ENCODE measurements at places on chromosomes 3 and 15.

DNA sequence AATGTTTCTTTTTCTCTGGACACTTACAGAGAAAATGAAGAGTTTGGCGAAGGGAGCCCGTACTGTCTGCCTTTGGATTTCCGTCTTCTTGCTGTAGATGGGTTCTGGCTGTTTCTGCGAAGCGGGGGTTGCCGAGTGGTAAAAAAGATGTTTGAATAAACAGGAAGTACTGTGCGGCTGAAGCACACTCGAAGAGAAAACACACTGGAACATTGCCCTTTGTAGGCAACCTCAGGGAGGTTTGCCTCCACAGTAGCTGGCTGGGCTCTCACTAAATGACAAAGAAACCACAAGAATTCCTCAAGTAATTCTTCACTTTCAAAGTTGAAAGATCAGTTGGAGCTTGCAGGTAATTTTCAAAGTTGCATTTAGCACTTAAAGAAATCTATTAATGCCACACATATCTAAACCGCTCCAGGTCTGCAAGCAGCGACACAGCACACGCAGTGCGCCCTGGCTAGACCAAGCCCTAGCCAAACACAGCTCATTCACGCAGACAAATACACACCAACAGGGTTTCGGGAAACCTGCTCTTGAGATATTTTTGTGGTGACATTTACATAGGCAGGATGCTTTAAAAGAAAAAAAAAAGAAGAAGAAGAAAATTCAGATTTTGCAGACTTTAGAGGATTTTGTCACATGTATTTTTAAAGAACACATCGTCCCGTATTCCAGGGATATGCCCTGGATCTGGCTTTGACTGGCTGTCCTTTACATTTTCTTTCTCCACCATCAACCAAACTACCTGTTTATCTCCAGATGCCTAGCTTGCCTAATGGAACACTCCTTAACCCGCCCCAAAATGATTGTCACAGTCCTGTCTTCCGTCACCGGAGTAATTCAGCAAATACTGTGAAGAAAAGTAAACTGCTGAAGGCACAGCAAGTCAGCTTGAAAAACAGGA, 452.8 kb downstream of the FOXP1 start:
- DNase-seq: peak; percentile 22

- DNase-seq: no peak
Observed at GRCh38 chr3:122392868-122393844, 9.2 kb downstream of the FAM162A start.

GRCh38 chr15:51267703-51268083, 70.7 kb downstream of the CYP19A1 start:
- DNase-seq: peak; percentile 38

DNA sequence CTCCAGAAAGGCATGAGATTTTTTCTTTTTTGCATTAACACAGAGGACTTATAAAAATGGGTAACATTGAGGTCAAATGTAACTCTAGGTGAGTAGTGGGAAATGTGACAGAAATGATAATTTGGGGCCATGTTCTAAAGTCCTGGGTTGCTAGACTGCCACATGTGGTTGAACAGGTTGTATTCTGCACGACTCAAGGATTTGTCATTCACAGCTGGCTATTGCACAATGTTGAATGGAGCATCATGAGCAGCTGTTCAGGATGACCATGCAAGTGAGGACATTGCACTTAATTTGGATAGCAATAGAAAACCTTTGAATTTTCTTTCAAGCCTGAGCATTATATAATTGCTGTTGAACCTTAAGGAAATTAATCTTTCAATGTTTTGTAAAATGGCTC, 396.6 kb downstream of the NAALADL2 start:
- DNase-seq: no peak

GRCh38 chr15:35827141-35827540, 281.2 kb upstream of the DPH6 start:
- no peak for DNase-seq

DNA sequence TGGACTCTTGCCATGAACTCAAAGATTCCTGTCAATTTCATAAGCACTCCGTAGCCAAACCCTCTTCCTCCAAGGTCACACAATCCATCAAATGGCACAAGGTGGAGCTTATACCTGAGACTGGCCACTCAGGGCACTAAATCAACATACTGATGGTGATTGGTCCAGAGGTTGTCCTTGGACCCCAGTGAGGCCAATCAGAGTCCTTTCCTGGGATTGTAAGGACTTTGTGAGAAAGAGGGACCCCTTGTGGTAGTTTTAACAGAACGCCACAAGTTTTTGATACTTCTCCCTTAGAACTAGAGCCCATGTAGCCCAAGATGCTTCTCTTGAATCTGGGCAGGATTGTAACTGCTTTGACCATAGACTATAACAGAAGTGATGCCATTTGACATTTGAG, 44.4 kb upstream of the LARS2 start:
- DNase-seq: no peak

- DNase-seq: no peak
Observed at GRCh38 chr15:96977886-96978285, 647.4 kb downstream of the NR2F2 start.

DNA sequence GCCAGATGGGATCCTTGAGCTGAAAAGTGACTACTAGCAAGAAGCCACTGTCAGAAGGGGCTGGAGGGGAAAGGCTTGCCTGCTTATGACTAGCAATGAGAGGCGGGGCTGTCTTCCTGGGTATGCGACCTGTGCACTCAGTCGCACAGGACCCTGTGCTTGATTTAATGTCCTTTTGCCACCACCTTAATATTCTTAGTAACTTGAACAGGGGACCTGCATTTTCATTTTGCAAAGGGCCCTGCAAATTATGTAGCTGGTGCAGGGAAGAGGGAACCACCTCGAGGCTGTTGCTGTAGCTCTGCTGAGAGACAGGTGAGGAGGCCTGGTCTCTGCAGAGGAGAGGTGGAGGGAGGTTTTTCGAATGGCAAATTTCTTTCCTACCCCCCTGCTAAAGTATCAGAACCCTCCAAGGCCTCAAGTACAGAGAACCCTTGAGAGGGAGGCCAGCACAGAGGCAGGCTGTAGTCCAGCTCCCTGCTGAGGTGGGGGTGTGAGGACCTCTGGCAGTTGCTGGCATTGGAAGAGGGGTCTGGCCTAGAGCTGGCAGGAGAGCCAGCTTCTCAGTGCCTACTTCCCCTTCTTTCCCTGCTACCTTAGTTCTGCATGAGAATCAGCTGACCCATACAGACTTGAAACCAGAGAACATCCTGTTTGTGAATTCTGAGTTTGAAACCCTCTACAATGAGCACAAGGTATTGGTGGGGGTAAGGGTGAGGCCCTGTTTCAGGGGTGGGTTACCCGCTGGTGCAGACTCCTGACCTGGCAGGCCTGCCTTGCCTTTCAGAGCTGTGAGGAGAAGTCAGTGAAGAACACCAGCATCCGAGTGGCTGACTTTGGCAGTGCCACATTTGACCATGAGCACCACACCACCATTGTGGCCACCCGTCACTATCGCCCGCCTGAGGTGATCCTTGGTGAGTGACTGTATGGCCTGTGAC, 11.4 kb downstream of the CLK3 start:
- DNase-seq: no peak

DNA sequence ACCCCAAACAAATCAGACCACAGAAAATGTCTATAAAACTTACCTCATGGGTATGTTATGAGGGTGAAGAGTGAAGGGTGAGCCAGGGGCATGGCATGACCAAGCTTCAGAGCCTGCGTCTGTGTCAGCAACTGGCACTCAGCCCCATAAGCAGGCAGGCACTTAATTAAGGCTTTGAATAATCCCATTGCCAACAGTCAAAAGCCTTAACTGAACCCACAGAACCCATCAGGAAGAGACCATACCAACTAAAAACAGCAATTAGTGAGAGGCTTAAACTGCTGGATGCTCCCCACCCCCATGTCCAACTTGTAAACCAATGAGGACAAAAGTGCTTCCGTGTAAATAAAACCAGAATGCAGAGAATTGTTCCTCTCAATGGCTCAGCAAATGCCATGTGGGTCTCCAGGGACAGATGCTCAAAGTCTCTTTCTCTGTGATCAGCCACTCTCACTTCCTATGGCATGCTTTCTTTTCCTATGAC, 126.0 kb downstream of the MYLK start:
- peak; percentile 22 for DNase-seq

GRCh38 chr15:25171856-25172687, 217.3 kb downstream of the SNRPN start:
- no peak for DNase-seq

GRCh38 chr3:196203846-196204245, 7.4 kb downstream of the ZDHHC19 start:
- DNase-seq: no peak

GRCh38 chr3:31079689-31080088, 185.2 kb upstream of the GADL1 start:
- DNase-seq: no peak

- no peak for DNase-seq
Observed at GRCh38 chr15:95448531-95449229, 881.8 kb upstream of the NR2F2 start.

DNA sequence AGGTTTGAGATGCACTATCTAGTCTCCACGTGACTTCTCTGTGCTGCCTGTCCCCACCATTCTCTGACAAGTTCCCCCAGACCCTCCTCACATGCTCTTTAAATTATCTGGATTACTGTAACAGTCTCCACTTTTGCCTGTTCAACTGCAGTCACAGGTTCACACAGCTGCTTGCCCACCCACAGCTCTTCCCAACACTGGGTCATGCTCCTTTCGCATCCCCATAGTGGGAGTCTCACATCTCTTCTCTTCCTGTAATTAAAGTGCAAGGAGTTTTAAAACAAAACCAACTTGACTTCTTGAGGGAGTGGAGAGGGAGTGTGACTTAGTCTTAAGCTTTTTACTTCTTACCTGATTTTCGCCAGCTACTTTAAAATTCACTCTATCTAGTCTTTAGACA, 178.8 kb downstream of the PLCL2 start:
- DNase-seq: no peak

DNA sequence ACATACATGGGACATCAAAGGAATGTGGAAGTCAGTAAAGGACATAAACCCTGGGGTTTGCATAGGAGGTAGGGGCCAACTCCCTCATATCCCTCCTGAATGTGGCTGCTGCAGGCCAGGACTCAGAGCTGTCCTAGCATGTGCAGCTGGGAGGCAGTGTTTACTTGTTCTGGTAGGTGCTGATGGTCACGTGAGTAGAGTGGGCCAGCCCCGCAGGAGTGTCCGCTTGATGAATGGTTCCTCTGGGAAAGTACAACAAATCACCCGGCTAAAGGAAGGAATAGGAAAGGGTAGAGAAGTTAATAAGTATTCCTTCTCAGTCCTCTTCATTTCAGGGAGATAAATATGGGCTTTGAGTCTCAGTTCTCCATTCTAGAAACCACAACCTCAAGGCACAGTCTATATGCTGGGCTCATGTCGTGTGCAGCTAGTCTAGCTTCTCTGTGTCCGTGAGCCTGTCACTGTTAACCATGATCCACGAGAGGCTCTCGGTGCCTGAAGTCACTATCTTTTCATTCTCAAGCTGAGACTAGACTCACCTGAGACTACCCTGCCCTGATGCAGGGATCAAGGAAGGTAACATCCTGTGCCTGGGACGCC, 17.9 kb downstream of the RIOX2 start:
- DNase-seq: no peak

GRCh38 chr15:73979636-73980035, 12.5 kb downstream of the STOML1 start:
- DNase-seq: no peak
